ENCODE measurements at places on chromosomes 4 and X. TPM values are rescaled to one million over a fixed set of nuclear protein-coding genes. Genes with fewer than 3 reads are reported as not detected.

DNA sequence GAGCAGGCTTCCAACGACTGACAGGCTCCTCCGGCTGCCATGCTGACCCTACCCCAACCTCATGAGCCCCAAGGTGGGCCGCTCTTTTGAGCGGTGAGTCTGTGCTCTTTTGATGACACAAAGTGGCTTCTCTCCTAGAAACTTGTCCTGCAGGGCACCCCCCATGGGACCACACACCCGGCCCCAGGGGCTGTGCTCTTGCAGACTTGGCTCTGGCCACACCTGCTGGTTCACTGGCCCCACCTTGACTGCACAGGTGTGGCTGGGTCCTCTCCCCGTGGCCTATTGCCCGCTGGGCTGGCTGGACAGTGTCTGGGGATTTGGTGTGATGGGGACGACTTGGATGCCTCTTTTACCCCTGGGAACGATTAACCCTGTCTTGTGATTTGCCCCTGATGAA is 1.5 kb upstream of the CPZ start:
- peaks cover 16% of the 10 kb centered on the region for H3K4me1 ChIP-seq
- H3K27me3 ChIP-seq = no peaks in the 10 kb centered on the region
- peak; percentile 39 for DNase-seq
- no peak overlapping the region for H3K4me3 ChIP-seq
- H3K27ac ChIP-seq = no peak overlapping the region

SLC25A53 gene
- total RNA-seq = 12.3 TPM

SOX3 gene
- not detected for total RNA-seq

DNA sequence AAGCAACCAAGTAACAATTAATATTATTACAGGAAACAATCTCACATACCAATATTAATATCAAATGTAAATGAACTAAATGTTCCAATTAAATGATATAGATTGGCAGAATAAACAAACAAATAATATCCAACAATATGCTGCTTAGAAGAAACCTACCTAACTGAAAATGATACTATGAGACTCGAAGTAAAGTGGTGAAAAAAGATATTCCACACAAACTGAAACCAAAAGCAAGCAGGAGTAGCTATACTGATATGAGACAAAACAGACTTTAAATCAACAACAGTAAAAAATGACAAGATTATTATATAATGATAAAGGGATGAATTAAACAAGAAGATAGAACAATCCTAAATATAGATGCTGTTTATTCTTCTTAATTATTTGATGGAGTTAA is 140.1 kb downstream of the SPANXN4 start:
- DNase-seq = no peak
- no peaks in the 10 kb centered on the region for H3K4me1 ChIP-seq
- no peaks in the 10 kb centered on the region for H3K27me3 ChIP-seq
- no peak overlapping the region for H3K27ac ChIP-seq
- no peaks in the 10 kb centered on the region for H3K36me3 ChIP-seq

DNA sequence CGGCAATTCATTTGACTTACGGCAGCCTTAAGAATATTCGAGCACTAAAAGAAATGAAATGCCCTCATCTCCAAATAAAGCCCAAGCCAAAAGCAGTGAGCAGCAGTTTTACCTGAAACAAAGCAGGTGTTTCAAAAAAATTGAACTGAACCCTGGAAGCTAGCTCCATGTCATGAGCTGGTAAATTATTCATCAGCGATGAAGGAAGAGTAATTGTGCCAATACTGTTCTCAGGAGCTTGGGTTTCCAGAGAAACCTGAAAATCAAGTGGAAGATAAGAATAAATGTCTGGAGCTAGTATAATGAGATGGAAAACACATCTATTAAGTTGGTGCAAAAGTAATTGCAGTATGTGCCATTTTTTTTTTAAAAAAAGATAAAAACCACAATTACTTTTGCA is 24.0 kb upstream of the PHKA2 start:
- no peaks in the 10 kb centered on the region for H3K4me1 ChIP-seq
- DNase-seq = no peak
- no peak overlapping the region for H3K4me3 ChIP-seq
- H3K27me3 ChIP-seq = no peaks in the 10 kb centered on the region
- no peak overlapping the region for H3K27ac ChIP-seq
- no peaks in the 10 kb centered on the region for H3K36me3 ChIP-seq

DNA sequence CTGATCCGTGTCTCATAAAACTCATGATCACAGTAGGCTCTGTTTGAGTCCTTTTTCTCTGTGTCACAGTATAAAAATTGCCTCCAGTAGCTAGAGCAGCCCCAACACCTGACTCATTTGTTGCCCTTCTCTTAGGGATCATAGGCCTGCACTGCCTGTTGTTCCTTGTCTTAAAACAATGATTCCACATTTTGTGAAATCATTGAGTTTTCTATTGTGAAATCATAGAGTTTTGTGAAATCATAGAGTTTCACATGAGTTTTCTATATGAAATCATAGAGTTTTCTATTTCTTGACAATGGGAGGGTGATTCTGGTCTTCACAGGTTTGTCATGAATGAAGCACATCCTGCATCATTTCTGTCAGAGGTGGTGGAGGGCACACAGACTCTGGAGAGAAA is 239.9 kb downstream of the GASK1B start:
- no peak overlapping the region for H3K4me3 ChIP-seq
- no peak overlapping the region for H3K27ac ChIP-seq
- no peaks in the 10 kb centered on the region for H3K27me3 ChIP-seq
- H3K4me1 ChIP-seq = no peaks in the 10 kb centered on the region
- no peak for DNase-seq

FREM3 gene
- not detected for total RNA-seq

F11 gene
- total RNA-seq = not detected

- no peak overlapping the region for H3K4me3 ChIP-seq
- H3K27me3 ChIP-seq = no peaks in the 10 kb centered on the region
- no peak for DNase-seq
- H3K27ac ChIP-seq = no peak overlapping the region
Measured at GRCh38 chr4:71907782-71908181, 123.9 kb upstream of the GC start.

DNA sequence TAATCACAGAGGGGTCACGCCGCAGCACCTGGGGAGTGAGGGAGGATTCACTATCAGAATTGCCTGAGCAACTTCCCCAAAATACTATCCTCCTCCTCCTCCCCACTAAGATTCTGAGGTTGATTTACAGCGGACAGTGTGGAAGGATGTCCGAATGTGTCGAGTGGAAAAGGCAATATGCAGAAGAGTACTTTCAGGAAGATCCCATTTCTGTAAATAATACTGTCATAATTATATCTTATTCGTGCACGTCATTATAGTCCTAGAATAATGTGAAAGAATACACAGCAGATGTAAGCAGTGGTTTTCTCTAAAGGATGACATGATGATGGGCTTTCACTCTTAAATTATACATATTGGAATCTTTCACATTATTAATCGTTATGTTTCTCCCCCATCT is 149.8 kb upstream of the NOCT start:
- no peak overlapping the region for H3K27ac ChIP-seq
- no peak for DNase-seq
- no peaks in the 10 kb centered on the region for H3K27me3 ChIP-seq
- no peaks in the 10 kb centered on the region for H3K36me3 ChIP-seq
- no peak overlapping the region for H3K4me3 ChIP-seq

DNA sequence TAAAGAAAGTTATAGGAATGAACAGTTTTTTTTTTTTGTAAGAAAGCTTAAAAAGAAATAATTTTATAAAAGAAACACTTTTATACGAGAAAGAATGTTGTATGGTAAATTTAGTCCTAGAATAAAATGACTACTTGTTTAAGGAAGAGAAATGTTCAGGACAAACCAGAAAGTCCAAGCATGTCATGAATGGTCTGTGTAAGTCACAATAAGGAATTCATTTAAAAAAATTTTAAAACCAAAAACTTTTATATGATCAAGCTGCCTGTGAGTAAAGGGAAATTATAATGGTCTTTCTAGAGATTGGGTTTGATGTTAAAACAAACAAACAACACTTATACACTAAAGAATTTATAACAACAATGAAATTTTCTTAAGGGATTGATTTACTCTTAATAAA is 858.9 kb upstream of the PCDH7 start:
- no peaks in the 10 kb centered on the region for H3K27me3 ChIP-seq
- no peaks in the 10 kb centered on the region for H3K4me1 ChIP-seq
- no peak overlapping the region for H3K4me3 ChIP-seq

- no peak for DNase-seq
- H3K27ac ChIP-seq = peak overlapping the region; percentile 97
- peaks cover 3% of the 10 kb centered on the region for H3K4me1 ChIP-seq
- no peaks in the 10 kb centered on the region for H3K27me3 ChIP-seq
Measured at GRCh38 chr4:118279328-118279727, 73.5 kb downstream of the PRSS12 start.

DNA sequence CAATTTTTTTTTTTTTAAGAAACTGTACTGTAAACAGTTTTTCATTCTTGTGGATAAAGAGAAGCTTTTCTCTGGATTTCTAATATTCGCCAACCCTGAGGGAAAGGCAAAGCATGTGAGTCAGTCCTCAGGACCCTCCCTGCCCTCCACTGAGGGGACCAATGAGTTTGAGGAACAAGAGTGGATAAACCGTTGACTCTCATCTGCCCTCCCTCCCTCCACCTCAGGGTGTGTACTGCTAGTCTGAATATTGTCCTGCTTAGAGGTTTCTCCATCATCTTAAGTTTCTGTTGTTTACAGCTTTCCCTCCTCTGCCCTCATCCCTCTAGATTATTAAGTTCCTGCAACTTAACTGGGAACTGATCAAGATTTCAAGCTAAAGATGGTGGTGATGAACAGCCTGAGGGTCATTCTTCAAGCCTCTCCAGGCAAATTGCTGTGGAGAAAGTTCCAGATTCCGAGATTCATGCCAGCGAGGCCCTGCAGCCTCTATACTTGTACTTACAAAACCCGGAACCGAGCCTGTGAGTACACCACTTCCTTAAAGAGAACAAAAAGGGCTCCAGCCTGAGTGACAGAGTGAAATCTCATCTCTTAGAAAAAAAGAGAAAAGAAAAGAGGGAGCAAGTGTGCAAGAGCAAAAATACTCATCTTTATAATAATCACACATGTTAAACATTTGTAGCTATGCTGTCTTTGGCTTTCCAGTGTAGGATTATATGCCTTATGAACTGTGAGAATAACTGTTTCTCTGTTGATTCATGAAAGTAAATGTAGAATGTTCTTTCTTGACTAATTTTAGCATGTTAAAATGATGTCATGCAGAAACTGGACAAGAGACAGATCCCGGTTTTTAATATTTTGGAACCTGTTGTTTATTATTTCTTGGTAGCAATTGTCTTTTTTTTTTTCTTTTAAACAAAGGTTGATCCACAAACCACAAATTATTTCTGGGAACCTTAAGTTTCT is 11.9 kb downstream of the CA5B start:
- peak overlapping the region; percentile 34 for H3K27ac ChIP-seq
- H3K36me3 ChIP-seq = no peaks in the 10 kb centered on the region
- peaks cover 4% of the 10 kb centered on the region for H3K4me1 ChIP-seq
- no peak for DNase-seq
- H3K4me3 ChIP-seq = no peak overlapping the region

GPRASP3 gene
- total RNA-seq = 11.4 TPM

DNA sequence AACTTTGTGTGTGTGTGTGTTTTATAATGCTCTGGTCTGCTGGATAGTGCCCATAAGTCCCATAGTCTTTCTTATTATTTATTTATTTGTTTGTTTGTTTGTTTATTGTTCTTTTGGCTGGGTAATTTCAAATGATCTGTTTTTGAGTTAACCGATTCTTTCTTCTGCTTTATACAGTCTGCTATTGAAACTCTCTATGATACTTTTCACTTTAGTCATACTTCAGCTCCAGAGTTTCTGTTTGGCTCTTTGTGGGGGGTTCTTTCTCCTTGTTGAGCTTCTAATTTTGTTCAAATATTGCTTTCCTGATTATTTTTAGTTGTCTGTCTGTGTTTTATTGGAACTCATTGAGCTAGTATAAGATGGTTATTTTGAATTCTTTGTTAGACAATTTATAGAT is 10.0 kb downstream of the CXCL3 start:
- H3K27me3 ChIP-seq = no peaks in the 10 kb centered on the region
- H3K4me1 ChIP-seq = no peaks in the 10 kb centered on the region
- no peak for DNase-seq
- H3K4me3 ChIP-seq = no peak overlapping the region
- H3K27ac ChIP-seq = no peak overlapping the region

- no peak overlapping the region for H3K4me3 ChIP-seq
- H3K27me3 ChIP-seq = no peaks in the 10 kb centered on the region
- H3K27ac ChIP-seq = no peak overlapping the region
- H3K4me1 ChIP-seq = no peaks in the 10 kb centered on the region
Measured at GRCh38 chr4:183264614-183265013, 55.5 kb downstream of the CLDN22 start.

GRCh38 chr4:185396724-185397385 is at the start of gene ANKRD37:
Gene ANKRD37 (plus strand): TSS chr4:185396841. CDS start chr4:185396924, 83 bp downstream.
- H3K4me3 ChIP-seq = peak within 1 kb of the TSS; percentile 91
- peaks cover 3% of the 10 kb centered on the region for H3K4me1 ChIP-seq
- no peaks in the 10 kb centered on the region for H3K27me3 ChIP-seq
- H3K27ac ChIP-seq = peak within 1 kb of the TSS; percentile 99
- H3K36me3 ChIP-seq = no peaks in the 10 kb centered on the region
- DNase-seq = no peak

MAP7D3 gene
- 21.5 TPM for total RNA-seq

GRCh38 chr4:129545599-129546278 is 449.8 kb downstream of the C4orf33 start:
- no peak for DNase-seq
- no peaks in the 10 kb centered on the region for H3K4me1 ChIP-seq
- H3K4me3 ChIP-seq = no peak overlapping the region
- H3K27ac ChIP-seq = no peak overlapping the region
- H3K27me3 ChIP-seq = no peaks in the 10 kb centered on the region

FGD1 gene
- 13.5 TPM for total RNA-seq

GRCh38 chrX:148381603-148382002 is 118.8 kb upstream of the AFF2 start:
- H3K4me1 ChIP-seq = no peaks in the 10 kb centered on the region
- H3K27ac ChIP-seq = no peak overlapping the region
- no peaks in the 10 kb centered on the region for H3K36me3 ChIP-seq
- H3K4me3 ChIP-seq = no peak overlapping the region
- no peak for DNase-seq
- no peaks in the 10 kb centered on the region for H3K27me3 ChIP-seq

DNA sequence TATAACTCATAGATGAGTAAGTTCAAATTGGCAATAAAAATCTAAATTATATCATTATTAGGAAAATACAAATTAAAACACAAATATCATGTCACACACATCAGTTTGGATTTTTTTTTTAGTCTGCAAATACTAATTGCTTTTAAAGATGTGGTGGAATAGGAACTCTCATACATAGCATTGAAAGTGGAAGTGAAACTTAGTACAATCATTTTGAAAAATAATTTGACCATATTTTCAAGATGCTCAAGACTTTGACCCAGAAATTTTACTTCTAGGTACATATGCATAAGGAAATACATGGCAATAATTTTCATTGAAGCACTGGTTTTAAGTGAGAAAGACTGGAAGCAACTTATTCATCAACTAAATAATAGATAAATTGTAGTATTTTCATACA is 147.5 kb upstream of the SMIM31 start:
- H3K36me3 ChIP-seq = no peaks in the 10 kb centered on the region
- no peak overlapping the region for H3K4me3 ChIP-seq
- DNase-seq = no peak
- no peak overlapping the region for H3K27ac ChIP-seq
- no peaks in the 10 kb centered on the region for H3K4me1 ChIP-seq

PPEF1 gene
- 1.3 TPM for total RNA-seq

ASB9 gene
- total RNA-seq = 1.1 TPM

BMPR1B gene
- total RNA-seq = 7.8 TPM
